ENCODE measurements at places on chromosomes 4 and X.

DNA sequence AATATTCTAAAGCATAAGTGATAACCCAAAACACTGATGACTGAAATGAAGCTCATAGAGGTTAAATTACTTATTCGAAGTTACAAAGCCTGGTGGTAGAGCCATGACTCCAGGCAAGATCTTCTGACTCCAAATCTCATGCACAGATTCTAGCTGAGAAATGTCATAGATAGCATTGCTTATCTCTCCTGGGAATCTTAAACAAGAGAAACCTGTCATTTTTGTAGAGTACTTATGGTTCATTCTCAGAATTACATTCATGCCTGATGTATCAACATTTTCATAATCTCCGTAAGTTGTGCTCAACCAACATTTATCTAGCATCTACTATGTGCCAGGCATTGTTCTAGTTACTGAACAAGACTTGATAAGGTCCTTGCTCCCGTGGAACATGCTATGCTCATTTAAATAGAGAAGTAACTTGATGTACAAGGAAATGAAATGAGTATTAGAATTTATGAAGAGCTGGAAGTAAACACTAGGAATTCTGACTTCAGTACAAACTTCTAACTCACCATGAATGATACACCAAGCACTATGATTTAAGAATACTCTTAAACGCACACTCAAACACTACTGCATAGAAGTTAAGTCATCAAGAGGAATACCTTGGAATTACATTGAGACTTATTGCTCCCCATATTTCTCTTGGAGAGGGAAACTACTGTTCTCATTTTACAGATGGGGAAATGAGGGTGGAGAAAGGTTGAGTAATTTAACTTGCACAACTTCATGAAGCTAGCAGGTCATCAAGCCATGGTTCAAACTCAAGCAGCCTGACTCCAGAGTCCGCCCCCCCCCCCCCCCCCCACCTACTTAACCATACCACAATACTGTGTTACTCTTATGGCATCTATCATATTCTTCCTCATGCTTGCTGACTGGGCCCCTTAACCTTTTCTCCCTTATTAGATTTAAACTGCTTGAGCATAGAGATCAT lies 45.4 kb downstream of the MBNL3 start:
- no peak for DNase-seq
- H3K27me3 ChIP-seq: no peaks in the 10 kb centered on the region
- no peaks in the 10 kb centered on the region for H3K36me3 ChIP-seq
- H3K4me3 ChIP-seq: no peak overlapping the region

GRCh38 chr4:99917575-99917974 lies 23.3 kb upstream of the LAMTOR3 start:
- H3K27me3 ChIP-seq: no peaks in the 10 kb centered on the region
- H3K4me1 ChIP-seq: no peaks in the 10 kb centered on the region

GRCh38 chrX:43750248-43750676 lies 94.2 kb downstream of the MAOA start:
- no peak overlapping the region for H3K27ac ChIP-seq
- peak; percentile 25 for DNase-seq
- H3K4me1 ChIP-seq: no peaks in the 10 kb centered on the region
- no peaks in the 10 kb centered on the region for H3K36me3 ChIP-seq

GRCh38 chr4:122534776-122535175 lies 78.3 kb upstream of the IL2 start:
- H3K27ac ChIP-seq: no peak overlapping the region
- peak; percentile 41 for DNase-seq
- H3K4me1 ChIP-seq: peaks cover 1% of the 10 kb centered on the region
- no peaks in the 10 kb centered on the region for H3K36me3 ChIP-seq

- no peaks in the 10 kb centered on the region for H3K36me3 ChIP-seq
- no peak overlapping the region for H3K27ac ChIP-seq
- DNase-seq: no peak
- no peaks in the 10 kb centered on the region for H3K27me3 ChIP-seq
Measured at GRCh38 chrX:19057856-19058255, 64.4 kb downstream of the ADGRG2 start.

- peaks cover 14% of the 10 kb centered on the region for H3K27me3 ChIP-seq
- H3K27ac ChIP-seq: no peak overlapping the region
- no peaks in the 10 kb centered on the region for H3K4me1 ChIP-seq
- no peak for DNase-seq
- H3K4me3 ChIP-seq: no peak overlapping the region
- H3K36me3 ChIP-seq: no peaks in the 10 kb centered on the region
Measured at GRCh38 chr4:2341261-2341841, 77.1 kb downstream of the ZFYVE28 start.

DNA sequence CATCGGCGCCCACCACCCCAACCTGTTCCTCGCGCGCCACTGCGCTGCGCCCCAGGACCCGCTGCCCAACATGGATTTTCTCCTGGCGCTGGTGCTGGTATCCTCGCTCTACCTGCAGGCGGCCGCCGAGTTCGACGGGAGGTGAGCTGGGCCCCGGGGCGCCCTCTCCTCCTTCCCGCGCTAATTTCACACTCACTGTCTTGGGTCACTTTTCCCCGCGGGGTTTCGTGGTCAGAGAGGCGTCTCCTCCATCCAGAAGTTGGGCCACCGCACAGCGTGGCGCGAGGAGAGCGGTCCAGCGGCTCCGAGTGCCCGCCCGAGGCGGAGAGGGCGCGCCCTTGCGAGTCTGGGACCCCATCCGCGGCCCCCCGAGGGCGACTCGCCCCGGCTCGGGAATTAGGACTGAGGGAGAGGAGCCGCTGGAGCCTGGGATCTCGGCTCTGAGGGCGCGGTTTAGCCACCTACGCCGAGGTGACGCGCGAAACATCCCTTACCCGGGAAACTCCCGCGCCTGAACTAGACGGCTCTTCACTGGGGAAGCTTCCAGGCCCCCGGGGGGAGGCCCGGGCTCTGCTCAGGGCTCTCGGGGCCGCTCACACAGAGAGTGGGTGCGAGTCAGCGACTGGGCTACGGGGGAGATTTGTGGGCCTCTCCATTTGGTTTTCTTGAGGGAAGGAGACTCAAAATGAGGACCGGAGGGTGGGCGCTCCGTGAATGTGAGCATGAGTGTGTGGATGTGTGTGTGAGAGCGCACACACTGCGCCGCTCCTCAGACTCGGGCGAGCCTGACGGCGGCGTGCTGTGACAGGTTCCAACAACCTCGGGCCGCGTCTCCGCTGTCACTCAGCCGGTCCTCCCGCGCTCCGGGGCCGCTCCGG lies 551 bp downstream of the NPNT start:
- DNase-seq: peak; percentile 2
- H3K36me3 ChIP-seq: no peaks in the 10 kb centered on the region
- peak overlapping the region; percentile 31 for H3K4me3 ChIP-seq
- peaks cover 80% of the 10 kb centered on the region for H3K27me3 ChIP-seq

- H3K27ac ChIP-seq: no peak overlapping the region
- H3K4me3 ChIP-seq: no peak overlapping the region
- no peaks in the 10 kb centered on the region for H3K4me1 ChIP-seq
- H3K36me3 ChIP-seq: no peaks in the 10 kb centered on the region
- no peak for DNase-seq
Measured at GRCh38 chr4:52979821-52980590, 117.9 kb downstream of the RASL11B start.

DNA sequence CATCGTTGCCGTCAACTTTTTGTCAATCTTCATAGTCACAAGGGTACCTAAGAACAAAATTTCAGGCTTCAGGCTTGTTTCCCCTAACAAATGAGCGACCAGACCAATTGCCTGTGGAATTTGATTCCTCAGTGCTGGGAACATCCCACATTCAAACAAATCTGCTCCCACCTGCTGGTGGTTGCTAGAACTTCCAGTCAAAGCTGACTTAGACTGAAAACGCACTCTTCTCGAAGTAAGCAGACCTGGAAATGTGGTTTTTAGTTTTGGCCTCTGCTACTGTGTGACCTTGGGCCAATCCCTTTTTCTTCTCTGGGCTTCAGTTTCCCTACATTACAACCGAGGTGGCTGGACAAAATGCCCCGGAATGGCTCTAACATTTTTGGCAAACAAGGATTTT lies 1.8 kb upstream of the GABRQ start:
- no peak overlapping the region for H3K4me3 ChIP-seq
- H3K27ac ChIP-seq: no peak overlapping the region

- no peak for DNase-seq
- H3K4me1 ChIP-seq: no peaks in the 10 kb centered on the region
- H3K36me3 ChIP-seq: no peaks in the 10 kb centered on the region
- H3K27ac ChIP-seq: no peak overlapping the region
- H3K4me3 ChIP-seq: no peak overlapping the region
Measured at GRCh38 chr4:32117693-32118092, 1397.5 kb downstream of the PCDH7 start.

- no peaks in the 10 kb centered on the region for H3K36me3 ChIP-seq
- no peak for DNase-seq
- H3K27me3 ChIP-seq: no peaks in the 10 kb centered on the region
- no peak overlapping the region for H3K27ac ChIP-seq
Measured at GRCh38 chrX:151206871-151207270, 30.5 kb downstream of the GPR50 start.

DNA sequence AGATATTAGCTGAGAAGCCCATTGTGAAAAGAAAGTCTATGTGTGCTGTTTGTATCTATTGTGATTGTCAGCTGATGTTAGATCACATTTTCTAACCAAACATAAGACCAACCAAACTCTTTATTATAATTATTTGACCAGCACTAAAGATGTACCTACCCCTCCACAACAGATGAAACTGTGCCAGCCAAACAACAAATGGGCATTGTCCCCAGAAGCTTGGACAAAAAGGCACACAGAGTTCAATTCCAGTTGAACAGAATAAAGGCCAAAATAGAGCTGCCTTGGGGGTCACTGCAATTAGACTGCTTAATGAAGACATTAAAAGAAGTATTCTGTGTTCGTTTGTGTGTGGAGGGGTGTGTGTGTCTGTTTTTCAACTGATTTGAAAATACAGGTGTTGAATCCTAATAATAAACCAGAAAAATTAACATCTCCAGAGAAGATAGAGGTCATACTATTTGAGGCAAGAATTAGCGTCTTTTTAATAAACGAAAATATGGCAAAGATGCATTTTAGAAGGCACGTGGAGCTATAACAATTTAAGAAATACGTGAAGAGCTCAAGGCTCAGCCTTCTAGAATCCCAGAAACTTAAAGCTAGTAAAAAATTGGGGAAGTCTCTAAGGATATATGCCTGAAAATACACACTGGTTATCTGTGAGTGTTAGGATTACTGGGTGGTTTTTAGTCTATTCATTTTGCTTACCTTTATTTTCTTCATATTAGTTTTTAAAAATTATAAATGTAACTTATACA lies 2.2 kb downstream of the SPP1 start:
- H3K27me3 ChIP-seq: no peaks in the 10 kb centered on the region
- no peak for DNase-seq
- H3K36me3 ChIP-seq: no peaks in the 10 kb centered on the region
- H3K4me1 ChIP-seq: peaks cover 25% of the 10 kb centered on the region
- H3K27ac ChIP-seq: no peak overlapping the region

DNA sequence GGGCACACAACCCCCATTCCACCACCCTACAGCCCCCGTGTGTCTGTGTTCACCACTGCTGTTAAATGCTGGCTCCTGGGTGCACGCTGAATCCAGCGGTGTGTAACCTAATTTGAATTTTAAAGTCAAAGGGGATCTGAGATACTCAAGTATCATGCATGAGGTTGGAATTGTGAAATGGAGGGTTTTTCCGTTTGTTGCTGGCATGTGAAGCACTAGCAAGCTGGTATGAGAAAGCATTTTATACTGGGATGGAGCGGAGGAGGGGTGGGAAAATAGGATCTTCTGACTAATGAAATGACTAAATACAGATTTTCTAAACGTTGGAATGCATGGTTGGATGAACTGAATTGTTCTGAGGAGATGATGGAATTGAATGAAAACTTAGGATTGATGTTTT lies 36.9 kb upstream of the FAT1 start:
- H3K27ac ChIP-seq: peak overlapping the region; percentile 53
- H3K4me3 ChIP-seq: no peak overlapping the region

DNA sequence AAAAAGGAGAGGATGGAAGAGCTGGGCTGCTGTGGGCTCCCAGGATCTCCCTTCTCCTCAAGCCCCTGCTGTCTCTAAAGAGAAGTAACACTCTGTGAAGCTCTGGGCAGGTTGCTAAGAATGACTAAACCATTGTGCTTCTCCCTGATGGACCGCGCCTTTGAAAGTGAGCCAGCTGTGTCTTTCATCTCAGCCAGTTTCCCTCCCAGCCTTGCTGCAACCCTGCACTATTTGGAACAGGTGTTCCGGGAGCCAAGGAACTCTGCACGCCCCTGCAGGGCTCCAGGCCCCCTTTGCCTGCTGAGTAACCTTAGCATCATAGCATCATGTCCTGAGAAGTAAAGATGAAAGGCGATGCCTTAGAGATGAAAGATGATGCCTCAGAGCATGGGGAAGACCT lies 39.7 kb downstream of the SMIM20 start:
- no peaks in the 10 kb centered on the region for H3K36me3 ChIP-seq
- no peak overlapping the region for H3K4me3 ChIP-seq
- peaks cover 4% of the 10 kb centered on the region for H3K27me3 ChIP-seq

DNA sequence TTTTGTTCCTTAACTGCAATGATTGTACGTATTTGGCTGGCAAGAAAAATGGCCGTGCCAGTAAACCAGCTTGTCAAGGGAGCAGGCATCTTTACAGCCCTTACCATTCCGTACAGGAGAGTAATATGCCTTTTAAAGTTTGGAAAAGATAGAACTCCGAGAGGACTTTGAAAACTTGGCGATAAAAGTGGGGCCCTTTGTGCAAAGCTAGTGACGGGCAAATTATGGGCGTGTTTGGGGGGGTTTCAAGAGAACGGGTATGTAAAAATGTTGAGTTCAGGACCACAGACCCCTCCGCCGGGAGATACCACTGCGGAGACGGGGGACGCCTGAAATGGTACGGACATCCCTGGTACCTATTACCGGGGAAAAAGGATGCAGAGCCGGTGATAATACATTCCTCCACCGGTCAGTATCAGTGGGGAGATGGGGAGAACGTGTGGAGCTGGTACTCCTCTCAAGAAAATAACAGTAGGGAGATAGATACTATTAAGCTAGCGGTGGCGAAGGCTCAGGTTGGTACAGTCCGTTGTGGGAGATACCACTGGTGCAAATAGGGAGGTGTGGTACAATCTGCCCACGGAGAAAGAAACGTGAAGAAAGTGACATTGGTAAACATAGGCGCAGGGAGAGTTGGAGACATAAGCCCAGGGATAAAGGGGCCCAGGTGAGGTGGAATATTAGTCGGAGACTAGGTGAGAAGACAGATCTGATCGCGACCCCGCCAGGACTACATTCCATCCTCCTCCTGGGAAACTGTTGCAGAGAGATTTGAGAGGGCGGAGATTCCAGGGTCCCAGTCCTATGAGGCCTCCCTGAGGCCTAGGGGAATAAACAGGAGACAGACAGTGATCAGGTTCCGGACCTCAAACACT lies 14.5 kb downstream of the SPACA5 start:
- H3K36me3 ChIP-seq: no peaks in the 10 kb centered on the region
- H3K4me1 ChIP-seq: peaks cover 2% of the 10 kb centered on the region
- peak overlapping the region; percentile 91 for H3K4me3 ChIP-seq
- H3K27ac ChIP-seq: peak overlapping the region; percentile 99
- no peaks in the 10 kb centered on the region for H3K27me3 ChIP-seq
- peak; percentile 81 for DNase-seq

Measured in astrocyte (in vitro differentiated cells and primary cell).